ENCODE measurements at places on chromosomes 3 and 15. TPM values are rescaled to one million over a fixed set of nuclear protein-coding genes. Genes with fewer than 3 reads are reported as not detected.

DNA sequence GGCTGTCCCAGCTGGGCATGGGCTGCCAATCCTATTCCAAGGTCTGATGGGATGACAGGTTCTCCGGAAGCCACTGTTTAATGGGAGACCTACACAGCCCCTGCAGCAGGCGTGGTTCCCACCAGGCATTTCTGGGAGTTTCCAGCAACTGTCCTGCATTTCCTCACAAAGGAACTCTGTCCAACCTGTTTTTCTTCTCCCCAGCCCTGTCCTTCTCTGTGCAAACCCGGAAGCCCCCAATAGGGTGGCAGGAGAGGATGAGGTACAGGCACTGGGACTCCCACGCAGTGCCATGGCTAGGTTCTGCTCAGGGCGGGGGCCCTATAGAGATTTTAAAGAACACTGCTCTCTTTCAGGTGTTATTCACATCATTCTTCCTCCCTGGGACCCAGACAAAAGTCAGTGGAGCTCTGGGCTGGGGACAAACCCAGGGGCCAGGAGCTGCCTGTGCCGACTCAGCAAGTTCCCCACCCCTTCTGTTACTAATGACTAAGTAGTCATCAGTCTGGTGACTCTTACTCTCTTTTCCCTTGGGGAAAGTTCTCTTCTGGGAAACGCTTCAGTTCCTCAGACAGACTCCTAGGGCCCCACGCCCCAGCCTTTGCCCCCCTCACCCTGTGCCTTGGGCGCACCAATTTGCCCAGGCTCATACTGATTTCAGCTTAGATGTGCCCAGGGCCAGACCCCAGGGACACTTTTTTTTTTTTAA lies 97.7 kb downstream of the CD47 start:
- no peak for DNase-seq

THSD4 gene
- not detected for total RNA-seq

DNA sequence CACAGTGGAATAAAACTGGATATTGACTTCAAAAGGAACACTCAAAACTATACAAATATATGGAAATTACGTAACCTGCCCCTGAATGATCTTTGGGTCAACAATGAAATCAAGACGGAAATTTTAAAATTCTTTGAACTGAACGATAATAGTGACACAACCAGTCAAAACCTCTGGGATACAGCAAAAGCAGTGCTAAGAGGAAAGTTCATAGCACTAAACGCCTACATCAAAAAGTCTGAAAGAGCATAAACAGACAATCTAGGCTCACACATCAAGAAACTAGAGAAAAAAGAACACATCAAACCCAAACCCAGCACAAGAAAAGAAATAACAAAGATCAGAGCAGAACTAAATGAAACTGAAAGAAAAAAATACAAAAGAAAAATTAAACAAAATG lies 46.6 kb downstream of the DNAAF4 start:
- DNase-seq, result no peak

FRMD5 gene
- total RNA-seq, result 0.09 TPM

- no peak for DNase-seq
These were observed 47.1 kb downstream of the SEMA3G start for GRCh38 chr3:52397676-52398399.

P2RY1 gene
- 0.92 TPM for total RNA-seq

ACTRT3 gene
- total RNA-seq, result 1.1 TPM

LDHAL6B gene
- not detected for total RNA-seq

DNA sequence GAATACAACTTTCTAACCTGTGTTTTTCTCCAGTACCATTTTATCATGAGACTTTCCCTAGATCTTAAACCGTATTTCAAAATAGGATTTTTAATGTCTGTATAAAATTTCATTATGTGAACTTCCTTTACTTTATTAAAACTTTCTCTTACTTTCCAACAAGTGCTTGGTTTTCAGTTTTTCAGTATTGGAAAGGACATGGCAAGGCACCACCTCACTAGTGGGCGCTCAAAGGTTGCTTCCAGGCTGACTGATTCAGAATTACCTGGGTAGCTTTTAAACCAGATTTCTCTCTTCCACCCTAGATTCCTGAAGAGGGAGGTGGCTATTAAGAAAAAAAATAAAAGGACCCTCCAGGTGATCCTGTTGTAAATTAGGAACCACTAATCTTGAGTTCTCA lies 236.6 kb downstream of the SOX2 start:
- DNase-seq, result no peak
